ENCODE measurements at places on chromosomes 6 and 20. TPM values are rescaled to one million over a fixed set of nuclear protein-coding genes. Genes with fewer than 3 reads are reported as not detected.

The ENPP5 gene
- total RNA-seq = 2.5 TPM

The AFG1L gene
- 3.7 TPM for total RNA-seq

The HLA-DPB1 gene
- 94.8 TPM for total RNA-seq

The LAMA4 gene
- 56.5 TPM for total RNA-seq

The ADGB gene
- not detected for total RNA-seq

The CD109 gene
- 29.0 TPM for total RNA-seq

The EHMT2 gene
- total RNA-seq = 45.2 TPM

The POPDC3 gene
- total RNA-seq = not detected

- H3K4me1 ChIP-seq = peaks cover 33% of the 10 kb centered on the region
- no peak overlapping the region for H3K27ac ChIP-seq
- DNase-seq = no peak
- no peaks in the 10 kb centered on the region for H3K36me3 ChIP-seq
These were observed 19.1 kb downstream of the XRN2 start for GRCh38 chr20:21322083-21322710.

GRCh38 chr6:43239054-43239453 lies 4.2 kb upstream of the TTBK1 start:
- no peaks in the 10 kb centered on the region for H3K36me3 ChIP-seq
- no peak for DNase-seq
- no peaks in the 10 kb centered on the region for H3K27me3 ChIP-seq
- no peak overlapping the region for H3K27ac ChIP-seq
- H3K4me3 ChIP-seq = no peak overlapping the region

- no peaks in the 10 kb centered on the region for H3K36me3 ChIP-seq
- H3K27me3 ChIP-seq = no peaks in the 10 kb centered on the region
- no peak overlapping the region for H3K27ac ChIP-seq
- no peak for DNase-seq
- no peaks in the 10 kb centered on the region for H3K4me1 ChIP-seq
- no peak overlapping the region for H3K4me3 ChIP-seq
These were observed 142.9 kb downstream of the LRFN2 start for GRCh38 chr6:40444312-40444711.

GRCh38 chr6:19320111-19320581 lies 517.0 kb upstream of the ID4 start:
- DNase-seq = no peak
- no peaks in the 10 kb centered on the region for H3K36me3 ChIP-seq
- no peak overlapping the region for H3K27ac ChIP-seq
- no peak overlapping the region for H3K4me3 ChIP-seq

DNA sequence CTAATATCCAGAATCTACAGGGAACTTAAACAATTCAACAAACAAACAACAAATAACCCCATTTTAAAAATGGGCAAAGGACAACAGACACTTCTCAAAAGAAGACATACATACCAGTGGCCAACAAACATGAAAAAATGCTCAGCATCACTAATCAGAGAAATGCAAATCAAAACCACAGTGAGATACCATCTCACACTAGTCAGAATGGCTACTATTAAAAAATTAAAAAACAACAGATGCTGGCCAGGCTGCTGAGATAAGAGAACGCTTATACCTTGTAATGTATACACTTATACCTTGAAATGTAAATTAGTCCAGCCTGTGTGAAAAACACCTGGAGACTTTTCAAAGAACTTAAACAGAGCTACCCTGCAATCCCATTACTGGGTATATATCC lies 166.8 kb downstream of the IBTK start:
- H3K27me3 ChIP-seq = no peaks in the 10 kb centered on the region
- no peak overlapping the region for H3K27ac ChIP-seq
- H3K4me1 ChIP-seq = no peaks in the 10 kb centered on the region
- H3K4me3 ChIP-seq = no peak overlapping the region
- no peaks in the 10 kb centered on the region for H3K36me3 ChIP-seq
- no peak for DNase-seq

DNA sequence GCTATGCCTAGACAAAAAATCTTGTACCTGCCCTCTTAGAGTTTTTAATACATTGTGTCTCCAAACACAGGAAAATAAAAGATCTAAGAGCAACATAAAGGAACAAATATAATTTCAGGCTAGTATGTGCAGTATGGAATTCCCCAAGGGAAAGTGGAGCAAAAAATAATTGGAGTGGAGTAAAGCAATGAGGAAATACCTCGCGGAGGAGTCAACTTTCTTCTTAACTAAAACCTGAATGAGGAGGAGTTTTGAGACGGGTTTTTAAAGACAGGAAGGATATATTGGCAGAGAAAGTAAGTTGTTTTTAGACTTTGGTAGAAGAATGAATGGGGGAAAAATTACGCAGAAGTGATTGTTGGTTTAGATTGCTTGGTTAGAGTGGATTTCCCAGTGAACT lies 14.0 kb downstream of the HIVEP1 start:
- peaks cover 28% of the 10 kb centered on the region for H3K4me1 ChIP-seq
- no peaks in the 10 kb centered on the region for H3K36me3 ChIP-seq
- no peak overlapping the region for H3K4me3 ChIP-seq
- no peak overlapping the region for H3K27ac ChIP-seq
- DNase-seq = no peak
- no peaks in the 10 kb centered on the region for H3K27me3 ChIP-seq

GRCh38 chr20:1807394-1807793 lies 87.8 kb upstream of the SIRPA start:
- H3K36me3 ChIP-seq = no peaks in the 10 kb centered on the region
- DNase-seq = peak; percentile 62
- H3K27me3 ChIP-seq = no peaks in the 10 kb centered on the region
- H3K4me1 ChIP-seq = peaks cover 53% of the 10 kb centered on the region

DNA sequence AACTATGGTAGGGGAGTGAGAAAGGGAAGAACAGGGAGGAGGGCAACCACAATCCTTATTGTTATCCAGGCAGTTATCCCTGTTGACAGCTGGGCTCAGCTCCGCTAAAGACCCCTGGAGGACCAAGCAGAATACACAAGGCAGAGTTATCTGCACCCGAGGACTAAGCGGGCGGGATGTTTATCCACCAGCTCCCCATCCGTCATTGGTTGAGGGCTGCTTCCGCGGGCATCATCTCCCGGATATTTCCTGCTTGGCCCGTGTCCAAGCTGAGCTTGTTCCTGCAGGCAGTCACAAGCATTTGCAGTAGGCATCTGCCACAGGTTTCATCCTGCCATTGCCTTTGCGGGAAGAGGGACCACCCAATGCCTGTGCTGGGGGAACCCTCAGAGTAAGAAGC lies 102.1 kb downstream of the DLGAP4 start:
- DNase-seq = no peak
- H3K27ac ChIP-seq = no peak overlapping the region
- no peaks in the 10 kb centered on the region for H3K4me1 ChIP-seq
- no peaks in the 10 kb centered on the region for H3K27me3 ChIP-seq

GRCh38 chr20:51042657-51043247 lies 19.8 kb upstream of the KCNG1 start:
- no peak overlapping the region for H3K27ac ChIP-seq
- H3K4me1 ChIP-seq = no peaks in the 10 kb centered on the region
- DNase-seq = no peak
- H3K27me3 ChIP-seq = no peaks in the 10 kb centered on the region

GRCh38 chr20:61668065-61668650 lies 397.5 kb downstream of the TAF4 start:
- H3K4me1 ChIP-seq = no peaks in the 10 kb centered on the region
- H3K27me3 ChIP-seq = no peaks in the 10 kb centered on the region
- no peak overlapping the region for H3K4me3 ChIP-seq
- DNase-seq = no peak

DNA sequence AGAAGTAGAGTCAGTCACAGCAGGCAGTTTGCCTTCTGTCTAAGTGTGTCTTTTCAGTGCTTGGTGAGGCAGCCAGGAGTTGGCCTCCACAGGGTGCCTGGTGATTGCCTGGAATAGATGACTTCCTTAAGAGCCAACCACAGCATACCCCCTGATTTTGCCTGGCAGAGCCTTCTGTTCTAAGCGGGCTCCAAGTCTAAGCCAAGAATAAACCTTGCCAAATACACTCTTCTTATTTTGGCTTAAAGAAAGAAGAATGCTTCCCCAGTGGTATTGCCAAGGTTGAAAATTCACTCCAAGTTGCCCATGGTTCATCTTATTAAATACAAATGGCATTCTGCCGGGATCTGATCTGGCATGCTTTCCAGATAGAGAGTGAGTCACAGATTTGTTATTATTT lies 1424.8 kb upstream of the EYS start:
- no peak for DNase-seq
- no peaks in the 10 kb centered on the region for H3K4me1 ChIP-seq
- H3K36me3 ChIP-seq = no peaks in the 10 kb centered on the region
- H3K27ac ChIP-seq = no peak overlapping the region
- no peak overlapping the region for H3K4me3 ChIP-seq
- no peaks in the 10 kb centered on the region for H3K27me3 ChIP-seq

- no peaks in the 10 kb centered on the region for H3K36me3 ChIP-seq
- no peaks in the 10 kb centered on the region for H3K27me3 ChIP-seq
- H3K4me1 ChIP-seq = no peaks in the 10 kb centered on the region
- DNase-seq = no peak
- no peak overlapping the region for H3K4me3 ChIP-seq
These were observed 166.7 kb downstream of the TTLL2 start for GRCh38 chr6:167491438-167492099.

- peaks cover 5% of the 10 kb centered on the region for H3K36me3 ChIP-seq
- no peaks in the 10 kb centered on the region for H3K27me3 ChIP-seq
- DNase-seq = no peak
- peak overlapping the region; percentile 86 for H3K4me3 ChIP-seq
These were observed 655 bp upstream of the NDUFAF4 start for GRCh38 chr6:96898241-96898851.

- DNase-seq = no peak
- peaks cover 17% of the 10 kb centered on the region for H3K4me1 ChIP-seq
- H3K36me3 ChIP-seq = no peaks in the 10 kb centered on the region
- no peaks in the 10 kb centered on the region for H3K27me3 ChIP-seq
- H3K27ac ChIP-seq = peak overlapping the region; percentile 62
- H3K4me3 ChIP-seq = peak overlapping the region; percentile 78
These were observed 867 bp downstream of the EBF4 start for GRCh38 chr20:2693286-2694007.

- H3K4me1 ChIP-seq = peaks cover 13% of the 10 kb centered on the region
- no peak for DNase-seq
- no peaks in the 10 kb centered on the region for H3K27me3 ChIP-seq
- H3K27ac ChIP-seq = no peak overlapping the region
These were observed 46.6 kb upstream of the PTPRK start for GRCh38 chr6:128567029-128567428.

DNA sequence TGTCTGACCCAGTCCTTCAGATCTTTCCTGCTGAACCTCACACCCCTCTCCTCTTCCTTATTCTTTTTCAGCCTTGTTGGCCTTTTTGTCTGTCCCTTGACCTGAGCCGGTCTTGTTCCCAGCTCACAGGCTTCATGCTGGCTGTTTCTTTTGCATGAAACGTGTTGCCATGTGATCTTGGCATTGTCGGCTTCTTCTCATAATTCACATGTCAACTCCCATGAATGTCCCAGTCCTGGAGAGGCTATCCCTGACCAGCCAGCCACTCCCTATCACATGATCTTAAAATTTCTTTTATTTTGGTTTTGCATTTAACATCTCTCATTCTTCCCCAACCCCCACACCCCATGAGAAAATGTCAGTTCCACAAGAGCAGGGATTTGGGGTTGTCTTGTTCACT lies 131.2 kb upstream of the TSHZ2 start:
- H3K4me1 ChIP-seq = no peaks in the 10 kb centered on the region
- no peak for DNase-seq
- no peaks in the 10 kb centered on the region for H3K36me3 ChIP-seq
- H3K4me3 ChIP-seq = no peak overlapping the region

GRCh38 chr6:37547564-37548061 lies 47.9 kb upstream of the CCDC167 start:
- H3K27ac ChIP-seq = no peak overlapping the region
- H3K36me3 ChIP-seq = no peaks in the 10 kb centered on the region
- no peak overlapping the region for H3K4me3 ChIP-seq
- DNase-seq = no peak

DNA sequence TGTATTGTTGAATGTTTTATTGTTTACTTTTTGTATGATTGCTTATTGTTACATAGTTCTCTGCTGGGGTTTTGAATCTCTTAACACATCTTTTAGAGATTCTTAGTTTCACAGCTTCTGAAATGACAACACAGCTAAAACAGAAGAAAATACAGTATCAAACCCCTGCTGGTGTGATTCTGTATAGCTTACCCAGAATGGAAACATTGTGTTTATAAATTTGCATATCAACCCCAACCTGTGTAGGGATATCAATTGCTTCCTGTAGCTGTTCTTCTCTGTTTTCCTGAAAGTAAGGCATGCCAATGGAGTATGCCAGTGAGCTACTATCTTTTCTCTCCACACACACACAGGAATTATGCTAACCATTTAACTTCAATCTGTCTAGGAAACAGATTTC lies 64.3 kb upstream of the ID4 start:
- H3K27me3 ChIP-seq = no peaks in the 10 kb centered on the region
- H3K27ac ChIP-seq = no peak overlapping the region
- H3K36me3 ChIP-seq = no peaks in the 10 kb centered on the region
- H3K4me3 ChIP-seq = no peak overlapping the region
- H3K4me1 ChIP-seq = no peaks in the 10 kb centered on the region

GRCh38 chr6:22098601-22099031 lies 198.2 kb downstream of the PRL start:
- H3K36me3 ChIP-seq = no peaks in the 10 kb centered on the region
- H3K27me3 ChIP-seq = no peaks in the 10 kb centered on the region
- H3K27ac ChIP-seq = no peak overlapping the region
- no peak for DNase-seq
- no peak overlapping the region for H3K4me3 ChIP-seq

DNA sequence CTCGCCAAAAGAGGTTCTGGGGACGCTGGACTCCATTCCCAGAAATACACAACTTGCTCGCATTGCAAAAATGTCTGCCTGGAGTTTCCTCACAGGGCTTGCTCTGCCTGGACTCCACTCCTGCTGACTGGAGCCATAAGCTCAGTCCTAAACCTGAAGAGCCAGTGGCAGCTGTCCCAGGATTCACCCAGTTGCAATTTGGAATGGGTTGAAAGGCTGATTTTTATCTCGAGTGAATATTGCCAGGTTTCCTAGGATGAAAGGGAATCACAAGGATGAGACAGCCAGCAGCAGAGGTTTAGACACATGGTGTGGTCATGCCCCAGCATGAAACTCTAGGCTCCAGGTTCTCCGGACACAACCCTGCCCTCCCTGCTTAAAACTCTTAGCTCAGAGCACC lies 223.3 kb downstream of the BMP7 start:
- DNase-seq = no peak
- H3K36me3 ChIP-seq = no peaks in the 10 kb centered on the region
- H3K27me3 ChIP-seq = no peaks in the 10 kb centered on the region
- no peak overlapping the region for H3K4me3 ChIP-seq
- H3K4me1 ChIP-seq = peaks cover 72% of the 10 kb centered on the region
- no peak overlapping the region for H3K27ac ChIP-seq

GRCh38 chr20:51108638-51109363 lies 85.9 kb upstream of the KCNG1 start:
- no peak for DNase-seq
- no peaks in the 10 kb centered on the region for H3K36me3 ChIP-seq
- no peaks in the 10 kb centered on the region for H3K4me1 ChIP-seq
- no peaks in the 10 kb centered on the region for H3K27me3 ChIP-seq
- no peak overlapping the region for H3K4me3 ChIP-seq

All from vagina (tissue), 2 donors.